PC-3 (cell line): ENCODE measurements at places on chromosomes 7 and 10. TPM values are rescaled to one million over a fixed set of nuclear protein-coding genes. Genes with fewer than 3 reads are reported as not detected.

- H3K4me1 ChIP-seq = no peaks in the 10 kb centered on the region
- no peak for DNase-seq
- no peak overlapping the region for H3K4me3 ChIP-seq
- H3K27ac ChIP-seq = no peak overlapping the region
These were observed 114.5 kb downstream of the ATE1 start for GRCh38 chr10:121813211-121813815.

DNA sequence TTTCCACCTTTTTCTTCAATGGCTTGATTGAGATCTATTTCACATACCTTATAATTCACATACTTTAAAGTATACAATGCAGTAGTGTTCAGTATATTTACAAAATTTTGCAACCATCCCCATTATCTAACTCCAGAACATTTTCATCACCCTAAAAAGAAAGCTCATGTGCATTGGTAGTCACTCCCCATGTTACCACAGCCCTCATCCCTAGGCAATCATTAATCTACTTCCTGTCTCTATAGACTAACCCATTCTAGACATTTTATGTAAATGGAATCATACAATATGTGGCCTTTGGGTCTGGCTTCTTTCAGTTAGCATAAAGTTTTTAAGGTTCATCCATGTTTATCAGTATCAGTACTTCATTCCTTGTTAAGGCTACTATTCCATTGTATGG is 214.2 kb downstream of the WDR11 start:
- H3K4me1 ChIP-seq = 0 out of 2 replicates have a peak, but pooled peaks cover 6% of the 10 kb centered on the region
- DNase-seq = no peak
- H3K36me3 ChIP-seq = no peaks in the 10 kb centered on the region
- H3K27me3 ChIP-seq = no peaks in the 10 kb centered on the region
- no peak overlapping the region for H3K4me3 ChIP-seq

DNA sequence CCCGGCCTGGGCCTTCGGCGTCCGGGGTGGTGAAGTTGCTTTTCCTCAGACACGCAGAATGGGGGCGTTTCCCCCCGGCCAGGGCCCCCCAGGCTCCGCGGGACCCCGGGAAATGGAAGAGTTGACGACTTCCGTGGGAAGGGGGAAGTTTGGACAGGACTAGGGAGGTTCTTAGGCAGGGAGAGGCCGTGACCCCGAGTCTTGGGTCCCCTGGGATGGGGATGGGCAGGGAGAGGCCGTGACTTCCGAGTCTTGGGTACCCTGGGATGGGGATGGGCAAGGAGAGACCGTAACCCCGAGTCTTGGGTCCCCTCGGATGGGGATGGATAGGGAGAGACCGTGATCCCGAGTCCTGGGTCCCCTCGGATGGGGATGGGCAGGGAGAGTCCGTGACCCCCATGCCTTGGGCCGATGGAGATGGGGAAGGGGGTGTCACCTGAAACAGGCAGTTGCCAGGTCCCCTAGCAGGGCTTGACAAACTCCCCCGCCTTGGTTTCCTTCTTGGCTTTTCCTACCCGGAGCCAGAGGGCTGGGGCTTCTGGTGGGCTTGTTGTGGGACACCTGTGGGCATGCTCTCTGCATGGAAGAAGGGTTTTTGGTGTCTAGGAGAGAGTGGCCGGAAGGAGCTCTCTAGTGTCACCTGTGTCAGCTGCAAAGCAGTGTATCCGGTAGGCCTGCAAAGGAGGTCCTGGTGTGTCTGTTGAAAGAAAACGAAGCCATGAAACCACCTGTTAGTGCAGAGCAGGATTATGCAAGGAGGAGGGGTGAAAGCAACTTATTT is 1.1 kb downstream of the TRRAP start:
- peak; percentile 59 for DNase-seq
- no peaks in the 10 kb centered on the region for H3K27me3 ChIP-seq
- peaks cover 7% of the 10 kb centered on the region for H3K4me1 ChIP-seq
- H3K4me3 ChIP-seq = peak overlapping the region; percentile 99

MRPS24 gene
- total RNA-seq = 199 and 200 TPM in 2 replicates

LFNG gene
- 4.8 and 7.7 TPM in 2 replicates for total RNA-seq

GRCh38 chr10:79185796-79186374 is 117.1 kb downstream of the ZMIZ1 start:
- no peaks in the 10 kb centered on the region for H3K27me3 ChIP-seq
- no peak overlapping the region for H3K27ac ChIP-seq
- H3K36me3 ChIP-seq = peaks cover 14% of the 10 kb centered on the region; the same call in 1 of the 2 replicates
- H3K4me3 ChIP-seq = no peak overlapping the region
- no peak for DNase-seq
